CD8-positive, alpha-beta memory T cell (primary cell): ENCODE measurements at places on chromosomes 7 and 10. TPM values are rescaled to one million over a fixed set of nuclear protein-coding genes. Genes with fewer than 3 reads are reported as not detected.

Gene UFSP1
- 4.0 TPM for total RNA-seq

DNA sequence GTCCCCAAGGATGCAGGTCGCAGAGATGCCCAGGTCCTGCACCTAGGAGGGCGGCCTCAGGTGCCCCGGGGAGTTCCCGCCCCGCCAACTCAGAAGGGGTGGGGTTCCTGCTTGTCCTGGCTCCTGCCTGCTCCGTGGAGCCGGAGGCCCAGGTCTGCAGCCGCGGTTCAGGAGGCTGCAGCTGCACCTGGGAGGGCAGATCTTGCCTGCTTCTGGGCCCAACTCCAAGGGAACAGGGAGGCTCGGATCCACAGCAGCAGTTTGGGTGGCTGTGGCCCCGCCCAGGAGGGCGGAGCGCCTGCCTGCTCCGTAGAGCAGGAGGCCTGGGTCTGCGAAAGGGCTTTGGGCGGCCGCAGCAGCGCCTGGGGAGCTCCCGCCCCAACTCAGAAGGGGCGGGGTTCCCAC is 108.2 kb upstream of the EGR2 start:
- DNase-seq = no peak

- DNase-seq = no peak
Observed at GRCh38 chr10:123117644-123118417, 17.9 kb upstream of the HMX3 start.

- no peak for DNase-seq
Observed at GRCh38 chr7:70193514-70193913, 595.2 kb downstream of the AUTS2 start.

Gene GPR37
- total RNA-seq = not detected

GRCh38 chr7:109076396-109076972 is 506.8 kb downstream of the DNAJB9 start:
- DNase-seq = no peak

- DNase-seq = no peak
Observed at GRCh38 chr7:143382126-143382790, 1.1 kb downstream of the ZYX start.

- no peak for DNase-seq
Observed at GRCh38 chr10:117312430-117312829, 62.8 kb downstream of the PDZD8 start.

GRCh38 chr7:155408651-155409586 is 49.0 kb upstream of the EN2 start:
- no peak for DNase-seq

Gene CDC14C
- not detected for total RNA-seq

- DNase-seq = no peak
Observed at GRCh38 chr10:75754096-75754831, 322.8 kb downstream of the LRMDA start.

DNA sequence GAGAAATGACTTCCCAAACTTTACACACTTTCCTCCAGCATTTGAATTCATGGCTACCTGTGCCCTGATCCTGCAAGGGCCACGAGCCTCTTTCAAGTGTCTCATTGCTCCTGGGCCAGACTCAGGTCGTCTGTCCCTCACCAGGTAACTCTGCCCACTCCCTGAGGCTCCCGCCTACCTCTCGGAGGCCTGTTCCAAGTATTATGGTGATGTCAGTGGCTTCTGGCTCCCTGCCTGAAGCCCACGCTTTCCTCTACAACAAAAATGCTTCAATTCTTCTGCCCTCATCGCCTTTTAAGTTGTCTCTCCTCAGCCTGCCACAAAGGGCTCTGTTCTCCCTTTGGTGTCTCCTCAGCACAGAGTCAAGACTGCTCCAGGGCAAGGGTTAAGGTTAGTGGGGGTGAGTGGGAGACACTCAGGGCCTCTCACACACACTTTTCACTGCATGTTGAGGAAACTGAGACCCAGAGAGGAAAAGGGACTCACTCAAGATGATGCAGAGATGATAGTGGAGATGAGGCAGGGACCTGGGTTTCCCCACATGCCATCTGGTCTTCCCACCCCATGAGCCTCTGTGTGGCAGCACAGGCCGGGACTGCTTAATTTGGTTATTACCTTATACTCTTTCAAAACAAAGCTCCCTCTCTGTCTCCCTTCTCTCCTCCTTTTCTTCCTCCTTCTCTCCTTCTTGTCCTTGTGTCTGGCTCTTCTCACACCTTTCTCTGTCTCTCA is 28.3 kb upstream of the EGR2 start:
- DNase-seq = no peak

Gene GPR85
- total RNA-seq = not detected

Gene ARPC1A
- 86.5 TPM for total RNA-seq

Gene AS3MT
- total RNA-seq = not detected

DNA sequence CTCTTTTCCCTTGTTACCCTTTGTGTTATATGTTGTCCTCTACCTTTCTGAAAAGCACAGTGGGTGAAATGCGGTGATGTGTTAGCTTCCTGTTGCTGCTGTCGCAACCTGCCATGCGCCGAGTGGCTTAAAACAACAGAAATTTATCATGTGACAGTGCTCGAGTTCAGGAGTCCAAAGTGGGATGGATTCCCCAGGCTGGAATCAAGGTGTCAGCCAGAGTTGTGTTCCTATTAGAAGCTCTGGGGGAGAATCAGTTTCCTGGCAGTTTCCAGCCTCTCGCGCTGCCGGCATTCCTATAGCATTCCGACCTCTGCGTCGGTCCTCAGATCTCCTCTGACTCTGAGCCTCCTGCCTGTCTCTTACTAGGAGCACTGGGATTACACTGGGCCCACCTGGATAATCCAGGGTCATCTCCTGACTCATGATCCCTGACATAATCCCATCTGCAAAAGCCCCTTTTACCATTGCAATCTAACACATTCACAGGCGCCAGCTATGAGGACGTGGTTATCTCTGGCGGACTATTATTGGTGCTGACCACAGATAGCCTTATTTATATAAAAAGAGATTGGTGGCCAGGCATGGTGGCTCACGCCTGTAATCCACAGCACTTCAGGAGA is 207.5 kb downstream of the CUX1 start:
- no peak for DNase-seq

Gene ABCB4
- 0.13 TPM for total RNA-seq

DNA sequence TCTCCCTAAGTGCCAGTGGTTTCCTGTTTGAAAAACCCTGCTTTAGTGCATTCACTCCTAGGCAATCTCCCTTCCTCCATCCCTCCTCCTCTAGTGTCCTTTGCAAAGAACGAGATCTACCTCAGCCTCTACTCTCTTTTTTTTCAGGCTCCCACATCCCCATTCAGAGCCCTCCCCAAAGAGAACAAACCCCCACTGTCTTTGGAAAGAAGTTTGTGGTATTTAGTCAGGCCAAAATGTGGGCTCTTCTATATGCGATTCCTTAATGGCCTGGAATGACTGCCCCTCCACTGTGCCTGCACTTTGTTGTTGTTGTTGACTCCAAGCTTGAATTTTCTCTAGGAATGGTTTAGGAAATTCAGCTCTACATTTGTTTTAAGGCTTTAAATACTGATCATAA is 36.3 kb downstream of the PALS2 start:
- DNase-seq = no peak

Gene NKX1-2
- total RNA-seq = not detected

- DNase-seq = peak; percentile 11
Observed at GRCh38 chr10:14507176-14507575, 176.5 kb upstream of the FRMD4A start.

GRCh38 chr7:69568266-69568665 is 30.0 kb upstream of the AUTS2 start:
- DNase-seq = no peak

Gene C10orf62
- not detected for total RNA-seq

DNA sequence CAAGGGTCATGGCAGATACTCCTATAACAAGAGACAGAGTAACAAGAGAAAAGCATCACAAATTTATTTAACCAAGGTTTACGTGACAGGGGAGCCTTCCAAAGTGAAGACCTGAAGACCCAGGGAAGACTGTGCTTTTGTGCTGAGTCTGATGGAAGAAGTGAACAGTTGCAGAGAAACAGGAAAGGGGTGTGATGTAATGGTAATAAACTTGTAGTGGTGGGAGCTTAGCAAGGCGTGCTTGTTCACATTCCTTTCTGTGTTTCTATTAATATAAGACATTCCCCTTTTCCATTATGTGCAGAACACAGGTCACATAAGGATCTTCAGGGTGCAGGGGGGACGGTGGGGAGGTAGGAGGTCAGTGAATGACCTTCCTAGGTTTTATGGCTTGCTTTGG is 25.5 kb upstream of the C10orf67 start:
- DNase-seq = no peak

DNA sequence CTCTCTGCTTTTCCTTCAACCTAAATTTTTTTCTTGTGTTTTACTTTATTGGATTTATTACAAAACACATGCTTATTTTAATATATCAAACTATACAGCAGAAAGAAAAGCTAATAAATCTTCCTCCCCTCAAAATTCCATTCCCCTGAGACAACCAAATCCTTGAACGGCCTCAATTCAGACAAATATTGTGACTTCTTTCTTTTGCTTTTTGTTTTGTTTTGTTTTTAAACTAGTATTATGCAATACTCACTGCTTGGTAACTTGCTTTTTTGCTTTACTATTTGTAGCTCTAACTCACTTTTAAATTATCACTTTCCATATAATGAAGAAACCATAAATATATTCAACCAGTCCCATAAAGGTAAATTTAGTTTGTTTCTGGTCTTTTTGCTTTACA is 59.4 kb upstream of the CDK1 start:
- DNase-seq = no peak

- DNase-seq = no peak
Observed at GRCh38 chr7:139698844-139699243, 79.0 kb downstream of the HIPK2 start.

Gene PON1
- total RNA-seq = not detected

DNA sequence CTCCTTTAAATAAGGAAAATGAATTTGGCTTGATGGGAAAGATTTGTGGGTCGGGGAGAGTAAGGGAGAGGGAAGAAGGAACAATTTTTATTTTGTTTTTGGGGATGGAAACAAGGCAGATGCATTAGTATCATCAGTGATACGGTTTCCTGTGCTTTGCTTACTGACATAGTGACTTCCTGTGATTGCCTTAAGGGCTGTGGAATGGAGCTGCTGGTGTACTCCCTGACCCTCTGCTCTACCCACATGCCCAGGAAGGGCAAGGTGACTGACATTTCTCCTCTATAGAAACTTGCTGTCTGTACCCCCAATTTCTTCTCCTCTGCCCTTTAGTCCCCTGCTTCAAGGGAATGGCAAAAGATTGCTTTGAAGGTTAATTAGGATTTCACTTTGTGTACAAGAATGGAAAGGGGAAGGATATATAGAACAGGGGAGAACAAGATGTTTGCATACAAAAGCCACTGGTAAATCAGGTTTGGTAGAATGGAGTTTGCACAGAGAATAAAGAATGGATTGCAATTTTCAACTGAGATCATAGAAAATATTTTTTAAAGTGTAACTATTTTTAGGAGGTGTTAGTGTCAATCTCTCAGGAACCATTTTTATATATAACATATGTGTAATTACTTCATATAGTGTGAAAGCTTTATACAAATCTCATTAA is 129.0 kb upstream of the AGR3 start:
- DNase-seq = no peak

- no peak for DNase-seq
Observed at GRCh38 chr7:141304291-141304690, 230.4 kb downstream of the TMEM178B start.

DNA sequence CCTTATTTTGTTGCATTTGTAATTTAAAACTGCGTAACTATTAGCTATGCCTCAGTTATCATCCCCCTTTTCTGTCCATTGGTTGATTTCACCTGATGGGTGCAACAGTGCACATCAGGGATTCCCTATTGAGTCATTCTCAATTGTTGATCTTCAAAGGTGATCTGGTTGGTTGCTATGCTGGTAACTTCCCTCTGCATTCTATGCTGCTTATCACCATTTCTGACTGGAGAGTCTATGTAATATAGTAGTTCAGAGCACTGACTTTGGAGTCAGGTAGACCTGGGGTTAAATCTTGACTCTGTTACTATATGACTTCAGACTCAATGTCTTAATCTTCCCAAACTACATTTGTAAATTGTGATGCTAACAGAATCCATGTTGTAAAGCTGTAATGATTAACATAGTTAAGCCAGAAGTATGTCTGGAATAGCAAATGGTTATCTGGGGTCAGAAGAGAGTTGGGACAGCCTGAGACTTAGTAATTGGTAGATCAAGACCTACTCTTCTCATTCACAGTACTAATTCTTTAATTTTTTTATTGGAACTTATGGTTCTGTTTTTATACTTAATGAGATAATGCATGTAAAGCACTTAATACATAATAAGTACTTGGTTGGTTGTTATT is 38.1 kb downstream of the EXOC6 start:
- DNase-seq = no peak

Gene DDX56
- total RNA-seq = 148 TPM

GRCh38 chr7:156496363-156496769 is 144.2 kb upstream of the RNF32 start:
- no peak for DNase-seq

DNA sequence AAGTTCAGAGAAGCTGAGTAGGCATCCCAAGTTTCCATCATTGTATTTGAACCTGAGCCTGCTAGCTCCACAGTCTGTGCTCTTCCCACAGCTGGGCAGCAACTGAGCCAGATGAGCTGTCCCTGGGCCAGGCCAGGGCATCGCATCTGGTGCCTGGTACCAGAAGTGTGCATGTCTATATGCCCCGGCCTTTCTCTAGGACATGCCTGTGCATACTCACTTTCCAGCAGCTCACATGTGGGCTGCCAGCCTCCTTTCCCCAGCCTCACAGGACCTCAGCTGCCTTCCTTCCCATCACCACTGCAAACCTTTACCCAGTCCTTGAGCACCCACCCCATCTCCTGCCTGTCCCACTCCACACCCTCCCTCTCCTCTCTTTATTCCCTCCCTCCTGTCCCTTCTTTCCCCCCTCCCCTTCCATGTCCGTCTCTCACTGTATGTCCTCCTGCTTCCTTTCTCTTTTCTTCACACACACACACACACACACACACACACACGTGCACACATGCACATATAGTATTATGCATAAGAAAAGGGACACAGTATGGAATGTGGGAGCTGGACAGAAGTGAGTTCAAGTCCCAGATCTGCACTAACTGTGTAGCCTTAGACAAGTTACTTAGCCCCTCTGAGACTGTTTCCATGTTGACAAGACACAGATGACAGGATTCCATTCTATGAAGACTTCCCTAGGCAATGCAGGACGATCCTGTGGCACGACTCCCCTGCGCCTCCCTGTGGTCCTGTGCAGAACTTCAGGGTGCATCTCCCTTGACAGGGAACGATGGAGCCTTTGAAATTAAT is 10.9 kb downstream of the CDHR1 start:
- peak; percentile 66 for DNase-seq

GRCh38 chr7:132577206-132578049 is 1.2 kb upstream of the PLXNA4 start:
- DNase-seq = no peak
